ENCODE measurements at places on chromosomes 13 and 19.

GRCh38 chr13:89750371-89750770 is 1597.1 kb upstream of the MIR17HG start:
- no peak for DNase-seq

DNA sequence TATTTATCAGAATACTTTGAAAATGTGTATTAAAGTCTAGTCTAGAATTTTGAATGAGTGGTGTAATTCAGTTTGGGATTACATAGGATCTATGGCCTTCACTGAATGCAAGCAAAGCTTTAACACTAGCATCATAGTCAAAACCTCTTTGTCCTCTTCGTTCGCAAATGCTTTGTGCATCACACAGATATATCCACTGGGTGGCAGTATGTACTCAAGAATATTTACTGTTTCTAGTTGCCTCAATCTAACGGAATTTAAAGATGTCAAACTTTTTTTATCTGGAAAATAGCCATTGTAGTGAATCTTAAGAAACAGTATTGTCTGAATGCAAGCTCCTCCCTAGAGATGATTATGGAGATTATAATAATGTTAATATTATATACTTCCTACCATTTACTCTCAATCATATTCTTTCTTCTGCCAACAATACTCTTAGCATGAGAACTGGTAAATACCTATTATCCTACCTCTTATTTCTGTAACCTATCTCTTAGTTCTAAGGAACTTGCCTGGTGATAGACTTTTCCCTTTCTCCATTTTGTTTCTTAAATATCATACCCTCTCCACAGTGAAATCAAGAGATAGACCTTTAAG is 25.8 kb downstream of the LACC1 start:
- peak; percentile 87 for DNase-seq

- DNase-seq = no peak
These were observed 13.2 kb upstream of the KPTN start for GRCh38 chr19:47497050-47497766.

DNA sequence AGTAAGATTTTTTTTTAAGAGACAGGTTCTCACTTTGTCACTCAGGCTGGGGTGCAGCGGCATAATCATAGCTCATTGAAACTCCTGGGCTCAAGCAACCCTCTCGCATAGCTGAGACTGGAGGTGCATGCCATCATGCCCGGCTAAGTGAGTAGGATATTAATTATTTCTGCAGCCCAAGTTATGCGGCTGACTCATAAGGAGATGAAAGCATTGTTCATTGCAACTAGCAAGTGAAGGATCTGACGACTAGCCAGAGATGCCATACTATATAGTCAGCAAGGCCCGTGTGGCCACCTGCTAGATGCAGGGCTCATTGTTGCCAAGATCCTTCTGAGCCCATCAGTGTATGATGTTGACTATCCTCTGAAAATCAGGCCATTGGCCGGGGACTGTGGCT is 45.2 kb downstream of the ABCC4 start:
- no peak for DNase-seq

DNA sequence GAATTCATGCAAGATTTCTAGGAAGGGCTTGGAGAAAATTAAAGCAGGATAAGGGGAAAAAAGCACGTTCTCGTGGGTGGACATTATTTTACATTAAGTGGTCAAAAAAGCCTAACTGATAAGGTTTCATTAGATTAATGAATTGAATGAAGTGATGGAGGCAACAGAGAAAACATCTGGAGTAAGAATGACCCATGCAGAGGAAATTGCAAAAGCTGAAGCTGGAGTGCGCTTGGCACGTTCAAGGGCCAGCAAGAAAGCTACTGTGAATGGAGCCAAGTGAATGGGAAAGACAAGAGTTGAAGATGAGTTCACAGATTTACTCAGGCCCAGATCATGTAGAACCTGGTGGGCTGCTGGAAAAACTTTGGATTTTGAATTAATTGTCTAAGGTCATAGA is 777.9 kb downstream of the DACH1 start:
- DNase-seq = no peak

GRCh38 chr13:34408640-34409039 is 533.4 kb upstream of the NBEA start:
- DNase-seq = no peak

DNA sequence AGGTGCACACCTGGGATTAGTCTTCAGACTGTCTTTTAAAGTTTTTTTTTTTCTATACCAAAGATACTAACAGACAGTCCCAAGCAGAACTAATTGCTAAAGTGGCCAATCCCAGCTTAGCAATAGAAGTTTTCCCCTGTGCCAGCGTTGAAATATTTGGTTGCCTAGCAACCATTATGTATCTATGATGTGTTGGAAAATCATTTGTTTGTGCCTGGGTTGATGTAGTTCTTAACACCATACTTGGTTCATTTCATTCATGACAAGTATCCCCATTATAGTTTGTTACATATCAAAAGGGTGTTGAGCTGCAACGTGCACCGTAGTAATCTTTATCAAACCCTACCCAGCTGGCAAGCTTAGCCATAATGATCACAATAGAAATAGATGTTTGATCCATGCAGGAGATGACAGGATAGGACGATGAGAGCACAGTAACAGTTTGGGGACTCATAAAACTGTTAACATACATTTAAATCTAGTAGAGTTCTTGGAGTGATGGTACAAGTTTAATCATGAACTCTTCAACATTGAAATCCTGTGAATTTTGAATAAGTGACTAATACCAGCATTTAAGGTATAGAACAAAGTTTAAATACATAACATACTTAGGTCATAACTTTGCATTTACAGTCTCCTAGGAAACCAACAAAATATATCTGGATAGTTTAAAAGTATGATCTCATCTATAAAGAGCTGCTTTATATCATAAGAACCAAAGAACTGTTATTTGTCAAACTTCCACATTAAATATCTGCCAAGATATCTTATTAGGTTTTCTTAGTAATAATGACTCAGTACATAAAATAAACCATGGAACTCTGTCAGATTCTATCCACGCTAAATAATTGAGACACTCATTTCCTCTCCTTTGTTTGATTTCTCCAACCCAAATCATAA is 73.4 kb downstream of the MBNL2 start:
- DNase-seq = peak; percentile 32

DNA sequence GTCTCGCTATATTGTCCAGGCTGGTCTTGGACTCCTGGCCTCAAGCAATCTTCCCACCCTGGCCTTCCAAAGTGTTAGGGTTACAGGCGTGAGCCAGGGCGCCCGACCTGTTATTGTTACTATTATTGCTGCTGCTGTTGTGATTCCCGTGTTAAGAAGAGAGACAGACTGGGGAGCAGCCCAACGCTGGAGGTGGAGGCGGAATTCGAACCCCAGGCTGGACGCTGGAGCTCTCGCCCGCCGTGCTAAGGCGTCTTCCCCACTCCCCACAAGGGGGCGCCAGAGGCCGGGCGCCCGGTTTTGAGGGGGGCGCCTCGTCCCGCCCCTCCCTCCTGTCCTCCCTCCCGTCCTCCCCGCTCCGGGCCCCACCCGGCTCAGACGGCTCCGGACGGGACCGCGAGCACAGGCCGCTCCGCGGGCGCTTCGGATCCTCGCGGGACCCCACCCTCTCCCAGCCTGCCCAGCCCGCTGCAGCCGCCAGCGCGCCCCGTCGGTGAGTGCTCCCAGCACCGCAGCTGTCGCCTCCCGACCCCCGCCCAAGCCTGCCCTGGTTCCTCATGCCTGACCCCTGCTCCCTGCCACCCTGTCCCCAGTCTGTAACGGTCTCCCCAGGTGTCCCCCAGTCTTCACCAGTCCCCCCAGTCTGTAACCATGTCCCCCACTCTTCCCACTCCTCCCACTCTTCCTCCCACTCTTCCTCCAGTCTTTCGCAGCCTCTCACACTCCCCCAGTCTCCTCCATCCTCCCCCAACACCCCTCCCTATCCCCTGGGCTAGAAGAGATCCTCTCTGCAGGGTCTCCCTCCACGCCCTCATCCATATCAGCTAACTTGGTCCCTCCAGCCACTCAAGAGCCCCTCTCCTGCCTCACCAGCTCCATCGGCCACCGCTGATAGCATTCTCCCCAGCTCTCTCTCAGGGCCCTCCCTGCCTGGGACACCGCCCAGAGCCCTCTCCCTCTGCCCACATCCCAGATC is at the start of gene EHD2:
Gene EHD2, plus strand, starts transcription at position 377 of the 976 bp plus-strand sequence. CDS start 3,191 bp downstream, outside the sequence.
- DNase-seq = peak; percentile 45

GRCh38 chr19:16779539-16780163 is 49.5 kb upstream of the SIN3B start:
- DNase-seq = no peak

DNA sequence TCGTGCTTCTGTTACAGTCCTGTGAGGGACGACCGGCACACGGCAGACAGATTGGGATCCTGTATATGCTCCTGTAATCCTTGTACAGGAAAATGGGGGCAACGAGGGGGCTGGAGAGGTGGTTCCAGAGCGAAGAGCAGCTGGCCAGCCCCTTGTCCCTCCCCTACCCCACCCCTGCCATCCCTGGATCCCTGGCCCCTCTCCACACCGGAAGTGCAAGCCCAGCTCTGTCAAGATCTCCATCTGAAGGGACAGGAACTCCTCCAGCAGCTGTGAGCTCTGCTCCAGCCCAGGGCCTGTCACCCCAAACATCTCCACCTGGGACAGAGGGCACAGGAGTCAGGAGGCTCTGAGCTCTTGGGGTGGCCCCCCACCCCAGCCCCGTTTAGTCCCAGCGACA is 5.5 kb upstream of the CCER2 start:
- no peak for DNase-seq
